Omental fat pad (tissue), 4 donors: ENCODE measurements at places on chromosomes 7 and 10. TPM values are rescaled to one million over a fixed set of nuclear protein-coding genes. Genes with fewer than 3 reads are reported as not detected.

GRCh38 chr10:35422228-35422627 is 85.9 kb downstream of the CCNY start:
- no peak for DNase-seq

Gene SEMA3C
- 169 TPM for total RNA-seq

GRCh38 chr10:85983051-85983450 is 383.5 kb downstream of the GRID1 start:
- DNase-seq: no peak

Gene SLF2
- 14.9 TPM for total RNA-seq
